ENCODE measurements at places on chromosomes 12 and 14.

- DNase-seq, result no peak
Measured at GRCh38 chr14:90118027-90118426, 56.2 kb downstream of the KCNK13 start.

DNA sequence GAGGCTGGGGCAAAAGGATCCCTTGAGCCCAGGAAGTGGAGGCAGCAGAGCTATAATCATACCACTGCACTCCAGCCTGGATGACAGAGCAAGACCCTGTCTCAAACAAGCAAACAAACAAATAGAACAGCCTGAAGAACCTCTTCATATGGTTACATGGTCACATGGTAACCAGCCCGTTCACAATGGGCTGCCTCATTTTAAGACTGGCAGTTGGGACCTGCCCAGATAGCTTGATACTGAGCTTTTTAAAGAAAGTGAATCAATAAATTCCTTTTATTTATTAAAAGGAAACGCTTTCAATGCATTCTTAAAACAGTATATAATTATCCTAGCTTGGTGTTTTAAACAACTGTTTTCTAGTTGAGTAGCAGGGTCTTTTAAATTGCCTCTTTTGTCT is 10.5 kb downstream of the MLXIP start:
- no peak for DNase-seq

GRCh38 chr12:131444220-131445164 is 266.4 kb upstream of the SFSWAP start:
- DNase-seq, result no peak

DNA sequence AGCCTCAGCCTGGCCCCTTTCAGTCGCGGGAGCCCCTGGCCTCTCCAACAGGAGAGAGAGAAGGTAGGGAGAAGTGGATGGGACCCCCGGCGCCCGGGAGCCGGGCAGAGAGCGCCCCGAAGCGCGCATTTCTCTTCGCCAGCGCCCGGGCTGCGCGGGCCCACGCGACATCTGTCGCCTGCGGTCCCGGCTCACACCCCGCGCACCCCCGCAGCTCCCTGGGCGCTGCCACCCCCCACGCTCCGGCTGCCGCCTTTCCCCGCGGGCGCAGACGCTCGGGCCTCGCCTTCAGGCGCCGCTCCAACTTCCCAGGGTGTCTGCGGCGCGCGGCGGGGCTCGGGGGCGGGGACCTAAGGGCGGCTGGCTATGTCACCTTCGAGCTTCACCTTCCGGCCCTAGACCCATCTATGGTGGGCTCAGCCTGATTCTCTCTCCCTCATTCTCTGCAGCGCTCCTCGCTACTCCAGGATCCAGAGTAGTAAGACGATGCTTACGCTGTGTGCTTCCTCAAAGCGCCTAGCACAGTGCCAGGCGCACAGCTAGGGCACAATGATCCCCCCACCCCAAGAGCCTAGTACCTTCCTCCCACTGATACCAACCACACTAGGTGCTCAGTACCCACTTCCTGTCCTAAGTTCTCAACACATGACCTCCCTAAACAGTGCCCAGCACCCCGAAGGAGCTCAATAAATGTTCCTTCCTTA is 1.6 kb downstream of the HRK start:
- peak; percentile 22 for DNase-seq

DNA sequence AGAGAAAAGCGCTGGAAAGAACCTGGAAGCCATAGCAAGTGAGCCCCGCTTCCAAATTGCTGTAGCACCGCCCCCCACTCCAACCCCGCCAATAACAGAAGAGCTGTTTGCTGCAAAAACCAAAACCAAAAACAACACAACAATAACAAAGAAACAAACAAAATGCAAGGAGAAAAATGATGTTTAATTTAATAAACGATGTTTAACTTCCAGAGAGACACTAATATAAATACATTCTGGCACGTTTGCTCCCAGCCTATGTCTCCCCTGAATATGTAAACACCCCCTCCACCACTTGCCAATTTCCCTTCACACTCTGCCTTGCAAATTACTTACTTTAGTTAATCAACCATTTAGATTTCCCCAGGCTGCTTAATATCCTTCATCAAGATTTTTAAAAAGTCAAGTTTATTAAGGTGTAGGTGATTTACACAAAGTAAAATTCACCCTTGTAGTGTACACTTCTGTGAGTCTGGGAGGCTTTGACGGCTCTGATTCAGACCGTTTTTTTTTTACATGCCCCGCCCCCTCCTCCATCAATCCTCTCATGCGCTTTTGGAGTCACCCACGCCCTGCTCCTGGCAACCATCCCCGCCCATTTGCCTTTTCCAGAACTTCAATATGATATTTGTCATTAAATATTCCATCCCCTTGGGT is 482 bp upstream of the IFI27L2 start:
- peak; percentile 82 for DNase-seq

DNA sequence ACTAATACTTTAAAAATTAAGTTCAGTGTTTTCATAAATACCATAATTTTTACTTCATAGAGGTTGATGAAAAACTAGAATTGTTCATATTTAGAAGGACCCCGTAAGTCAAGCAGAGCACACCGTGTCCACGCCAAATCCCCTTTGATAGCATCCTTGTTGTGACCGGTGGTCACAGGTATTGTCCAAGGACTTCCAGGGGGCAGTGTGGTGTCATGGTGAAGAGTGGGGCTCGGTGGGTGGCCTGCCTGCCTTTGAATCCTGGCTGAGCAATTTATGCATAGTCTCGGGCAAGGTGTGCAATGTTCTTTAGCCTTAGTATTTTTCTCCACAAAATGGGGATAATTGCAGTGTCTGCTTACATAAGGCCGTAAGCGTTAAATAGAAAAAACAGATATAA is 169.9 kb downstream of the KTN1 start:
- no peak for DNase-seq

GRCh38 chr14:100454437-100454836 is 131.3 kb downstream of the SLC25A47 start:
- DNase-seq, result no peak

DNA sequence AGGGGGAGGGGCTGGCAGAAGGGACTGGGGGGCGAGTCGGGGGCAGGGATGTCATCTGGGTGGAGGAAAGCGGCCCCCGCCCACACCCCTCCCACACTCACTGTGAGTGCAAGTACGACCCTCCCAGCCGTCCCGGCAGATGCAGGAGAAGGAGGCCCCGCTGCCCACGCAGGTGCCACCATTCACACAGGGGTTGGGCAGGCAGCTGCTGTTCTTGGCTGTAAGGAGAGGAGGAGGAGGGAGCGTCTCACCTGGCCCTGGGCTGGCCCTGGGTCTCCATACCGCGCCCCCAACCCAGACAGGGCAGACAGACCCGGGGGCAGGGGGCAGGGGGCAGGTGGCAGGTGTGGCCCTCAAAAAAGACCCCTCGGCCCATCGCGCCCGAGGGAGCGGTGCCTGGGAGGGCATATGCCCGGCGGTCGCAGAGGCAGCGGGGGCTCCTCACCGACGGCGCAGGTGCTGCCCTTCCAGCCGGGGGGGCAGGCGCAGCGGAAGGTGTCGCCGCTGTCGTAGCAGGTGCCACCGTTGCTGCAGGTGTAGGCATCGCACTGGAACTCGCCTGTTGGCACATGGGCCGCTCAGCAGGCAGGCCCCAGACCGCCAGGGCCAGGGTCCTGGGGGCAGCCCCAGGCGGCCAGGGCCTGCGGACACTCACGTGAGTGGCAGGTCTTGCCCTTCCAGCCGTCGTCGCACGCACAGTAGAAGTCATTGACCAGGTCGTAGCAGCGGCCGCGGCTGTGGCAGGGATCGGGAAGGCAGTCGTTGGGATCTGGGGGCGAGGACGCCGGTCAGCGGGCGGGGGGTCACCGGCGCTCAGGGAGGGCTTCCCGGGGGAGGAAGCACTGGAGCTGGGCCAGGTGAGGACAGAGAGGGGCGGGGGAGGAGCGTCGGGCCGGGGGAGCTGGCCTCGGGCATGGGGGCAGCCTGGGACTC is 20.6 kb downstream of the JAG2 start:
- DNase-seq, result no peak

DNA sequence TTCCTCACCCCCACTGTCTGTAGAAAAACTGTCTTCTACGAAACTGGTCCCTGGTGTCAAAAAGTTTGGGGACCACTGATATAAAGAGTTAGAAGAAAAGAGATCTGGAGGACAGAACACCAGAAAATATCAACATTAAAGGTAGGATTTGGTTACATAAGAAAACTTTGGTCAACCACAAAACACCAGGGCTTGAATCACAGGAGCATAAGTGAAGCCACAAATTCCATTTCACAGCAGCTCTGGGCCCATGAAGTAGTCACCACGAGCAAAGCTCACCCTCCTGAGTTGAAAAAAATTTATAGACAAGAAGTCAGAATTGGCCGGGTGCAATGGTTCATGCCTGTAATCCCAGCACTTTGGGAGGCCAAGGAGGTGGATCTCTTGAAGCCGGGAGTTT is 19.4 kb downstream of the RALGAPA1 start:
- no peak for DNase-seq
